ENCODE measurements at places on chromosomes 4 and X. TPM values are rescaled to one million over a fixed set of nuclear protein-coding genes. Genes with fewer than 3 reads are reported as not detected.

The AREG gene
- not detected for total RNA-seq

DNA sequence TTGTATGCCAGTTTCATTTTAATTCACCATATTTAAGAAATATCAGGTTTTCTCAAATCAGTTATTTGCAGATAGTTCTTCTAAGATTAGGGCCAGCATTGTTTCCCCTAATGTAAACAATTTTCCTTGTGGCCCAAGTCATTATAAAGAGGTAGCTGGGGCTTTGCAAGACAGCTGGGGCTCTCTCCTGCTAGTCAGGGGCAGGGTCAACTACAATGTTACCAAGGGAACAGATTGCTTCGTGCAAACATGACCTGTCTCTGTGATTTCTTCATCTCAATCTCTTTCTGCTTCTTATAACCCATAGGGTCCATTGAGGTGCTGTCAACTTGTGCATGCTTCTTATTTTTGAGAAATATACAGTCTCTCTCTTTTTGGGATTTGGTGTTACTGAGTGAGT lies 12.1 kb downstream of the ARMCX6 start:
- DNase-seq: no peak

DNA sequence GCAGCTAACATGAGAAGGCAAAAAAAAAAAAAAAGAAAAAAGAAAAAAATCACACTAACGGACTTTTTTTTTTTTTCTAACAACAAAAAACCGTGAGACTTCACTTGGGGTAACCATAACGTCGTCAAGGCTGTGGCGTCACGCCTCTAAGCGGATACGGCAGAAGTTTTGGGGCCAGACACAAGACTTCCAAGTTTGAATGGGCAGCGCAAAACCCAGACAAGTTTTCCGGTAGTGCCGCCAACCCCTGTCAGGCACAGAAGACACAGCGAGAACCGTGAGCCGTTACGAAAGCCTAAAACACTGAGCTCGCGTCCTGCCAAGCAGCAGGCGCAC lies 556 bp upstream of the SMARCA5 start:
- DNase-seq: no peak

GRCh38 chrX:12844319-12844718 lies 22.6 kb upstream of the TLR7 start:
- DNase-seq: no peak

- DNase-seq: no peak
These were observed 56.9 kb upstream of the ADRA2C start for GRCh38 chr4:3709061-3709845.

DNA sequence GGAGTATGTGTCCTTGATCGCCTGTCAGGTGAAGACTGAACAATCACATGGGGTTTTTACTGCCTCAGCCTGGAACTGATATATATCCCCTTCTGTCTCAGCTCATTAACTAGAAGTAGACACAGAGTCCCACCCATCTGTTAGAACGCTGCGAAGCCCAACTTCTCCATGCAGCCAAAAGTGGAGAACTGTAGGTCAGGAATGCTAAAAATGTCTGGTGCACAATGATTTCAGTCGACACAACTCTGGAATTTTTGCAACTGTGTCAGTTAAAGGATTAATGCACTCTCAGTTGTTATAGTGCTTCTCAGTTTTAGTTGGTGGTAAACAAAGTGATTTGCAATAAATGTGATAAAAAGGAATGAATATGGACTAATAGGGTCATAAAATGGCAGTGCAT lies 287.2 kb downstream of the INPP4B start:
- DNase-seq: no peak

The ASB9 gene
- 4.8 TPM for total RNA-seq

DNA sequence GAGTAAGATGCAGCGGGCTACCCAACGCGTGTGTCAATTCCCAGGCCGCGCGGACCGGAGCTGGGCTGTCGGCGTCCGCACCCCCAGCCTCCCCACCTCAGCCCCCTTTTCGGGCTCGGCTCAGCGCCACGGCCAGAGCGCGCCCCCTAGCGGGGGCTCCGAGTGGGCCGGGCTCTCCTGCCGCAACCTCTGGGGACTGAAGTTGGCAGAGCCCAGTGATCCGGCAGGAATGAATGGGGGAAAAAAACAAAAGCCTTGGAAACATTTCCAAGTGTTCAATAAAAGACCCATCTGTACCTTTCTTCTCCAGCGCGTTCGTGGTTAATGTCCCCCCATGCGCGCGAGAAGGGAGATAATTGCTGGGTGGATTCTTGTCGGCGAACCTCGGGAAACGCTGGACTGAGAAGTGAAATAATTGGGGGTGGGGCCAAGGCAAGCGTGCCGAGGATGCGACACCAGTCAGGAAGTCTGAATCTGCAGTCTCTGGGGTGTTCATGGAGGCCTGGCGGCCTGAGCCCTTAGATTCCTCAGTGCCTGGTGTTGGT lies 5.2 kb upstream of the ARX start:
- peak; percentile 30 for DNase-seq

GRCh38 chr4:17189401-17189720 lies 290.9 kb upstream of the LDB2 start:
- no peak for DNase-seq

- no peak for DNase-seq
These were observed 72.4 kb upstream of the UCP1 start for GRCh38 chr4:140641105-140641555.

DNA sequence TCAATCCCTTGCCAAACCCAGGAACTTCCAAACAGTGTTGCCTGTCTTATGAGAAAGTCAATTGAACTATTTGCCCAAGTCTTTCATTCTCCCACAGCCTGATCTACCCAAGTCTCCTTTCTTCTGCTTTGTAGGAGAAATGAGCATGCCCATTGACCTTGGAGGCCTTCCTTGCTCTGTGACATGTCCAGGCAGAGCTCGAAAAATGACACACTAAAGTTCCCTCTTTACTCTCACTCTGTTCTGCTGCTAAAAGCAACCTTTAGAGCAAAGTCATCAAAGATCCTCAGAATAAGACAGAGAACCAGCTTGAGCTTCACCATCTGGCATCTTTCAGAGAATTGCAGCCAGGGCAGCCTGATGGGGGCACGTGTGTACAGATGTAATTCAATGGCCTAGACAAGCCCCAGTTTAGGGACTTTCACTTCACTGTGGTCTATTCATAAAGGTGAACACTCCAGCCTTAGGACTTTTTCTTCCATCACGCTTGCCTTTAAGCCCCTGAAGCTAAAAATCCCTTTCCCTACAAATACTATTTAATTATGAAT lies 136.4 kb downstream of the AMELX start:
- no peak for DNase-seq

DNA sequence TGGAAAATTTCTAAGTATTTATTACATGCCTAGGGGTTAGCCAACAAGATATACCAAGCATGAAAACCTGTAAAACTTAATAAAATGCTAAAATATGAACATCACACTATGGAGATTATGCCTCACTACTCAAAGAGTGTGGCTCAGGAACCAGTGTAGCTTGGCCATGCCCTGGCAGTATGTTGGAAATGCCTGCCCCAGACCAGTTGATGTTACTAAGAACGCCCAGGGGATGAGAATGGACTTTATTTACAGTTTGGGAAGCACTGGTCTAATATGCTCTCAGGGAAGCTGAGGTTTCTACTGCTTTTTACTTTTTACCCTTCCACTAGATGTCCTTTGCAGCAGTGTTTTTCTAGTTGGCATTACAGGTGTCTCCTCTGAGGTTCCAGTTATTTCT lies 23.7 kb upstream of the TXLNG start:
- no peak for DNase-seq

- DNase-seq: no peak
These were observed 25.4 kb downstream of the C4orf50 start for GRCh38 chr4:5992828-5993321.

GRCh38 chrX:106899841-106900240 lies 3.3 kb downstream of the RIPPLY1 start:
- DNase-seq: no peak

DNA sequence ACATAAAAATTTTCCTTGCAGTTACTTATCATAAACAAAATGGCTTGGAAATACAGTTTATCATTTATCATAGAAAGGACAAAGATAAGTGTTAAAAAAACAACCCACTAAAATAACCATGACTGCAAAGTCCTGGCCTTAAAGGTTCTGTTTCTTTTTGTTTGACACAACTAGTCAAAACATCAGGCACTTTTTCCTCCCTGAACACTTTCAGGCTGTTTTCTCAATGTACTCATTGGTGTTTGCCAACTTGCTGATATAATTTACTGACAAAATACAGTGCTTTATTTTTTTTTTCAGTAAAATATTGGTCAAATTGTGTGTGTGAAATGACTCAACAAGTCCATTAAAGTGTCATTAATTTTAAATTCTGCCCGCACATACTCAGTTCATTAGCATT lies 156.6 kb downstream of the ADGRL3 start:
- no peak for DNase-seq

- peak; percentile 62 for DNase-seq
These were observed 42.4 kb downstream of the NAT8L start for GRCh38 chr4:2101346-2102044.

The SMIM10 gene
- total RNA-seq: 2.7 TPM

DNA sequence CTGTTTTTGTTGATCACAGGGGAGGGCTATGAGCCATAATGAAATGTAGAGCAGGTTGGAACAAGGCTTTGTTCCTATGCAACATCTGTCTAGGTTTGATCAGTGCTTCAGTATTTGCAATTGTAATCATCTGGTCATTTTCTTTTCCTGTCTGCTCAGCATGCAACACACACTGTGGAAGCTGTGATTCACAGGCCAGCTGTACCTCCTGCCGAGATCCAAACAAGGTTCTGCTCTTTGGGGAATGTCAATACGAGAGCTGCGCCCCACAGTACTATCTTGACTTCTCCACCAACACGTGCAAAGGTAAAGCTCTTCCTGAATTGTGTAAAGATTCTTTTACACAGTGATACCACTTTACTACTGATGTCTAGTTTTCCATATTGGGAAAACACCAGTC lies 181.9 kb upstream of the ANXA3 start:
- peak; percentile 58 for DNase-seq

DNA sequence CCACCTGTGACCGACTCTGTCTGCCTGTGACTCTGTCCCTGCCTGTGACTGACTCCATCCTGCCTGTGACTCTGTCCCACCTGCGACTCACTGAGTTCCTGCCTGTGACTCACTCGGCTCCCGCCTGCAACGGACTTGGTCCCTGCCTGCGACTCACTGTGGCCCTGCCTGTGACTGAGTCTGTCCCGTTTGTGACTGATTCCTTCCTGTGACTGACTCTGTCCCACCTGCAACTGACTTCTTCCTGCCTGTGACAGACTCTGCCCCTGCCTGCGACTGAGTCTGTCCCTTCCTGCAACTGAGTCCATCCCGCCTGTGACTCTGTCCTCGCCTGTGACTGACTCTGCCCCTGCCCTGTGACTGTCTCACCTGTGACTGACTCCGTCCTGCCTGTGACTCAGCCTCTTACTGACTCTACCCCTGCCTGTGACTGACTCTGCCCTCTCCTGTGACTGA lies 9.6 kb upstream of the UVSSA start:
- no peak for DNase-seq

- DNase-seq: no peak
These were observed 197.6 kb upstream of the FAM9B start for GRCh38 chrX:9231491-9231890.

The POU3F4 gene
- total RNA-seq: not detected

- DNase-seq: no peak
These were observed 52.4 kb downstream of the KLHL5 start for GRCh38 chr4:39114436-39114835.

The CXCL3 gene
- 1.8 TPM for total RNA-seq

The RTL3 gene
- not detected for total RNA-seq

The CDKL2 gene
- total RNA-seq: not detected

DNA sequence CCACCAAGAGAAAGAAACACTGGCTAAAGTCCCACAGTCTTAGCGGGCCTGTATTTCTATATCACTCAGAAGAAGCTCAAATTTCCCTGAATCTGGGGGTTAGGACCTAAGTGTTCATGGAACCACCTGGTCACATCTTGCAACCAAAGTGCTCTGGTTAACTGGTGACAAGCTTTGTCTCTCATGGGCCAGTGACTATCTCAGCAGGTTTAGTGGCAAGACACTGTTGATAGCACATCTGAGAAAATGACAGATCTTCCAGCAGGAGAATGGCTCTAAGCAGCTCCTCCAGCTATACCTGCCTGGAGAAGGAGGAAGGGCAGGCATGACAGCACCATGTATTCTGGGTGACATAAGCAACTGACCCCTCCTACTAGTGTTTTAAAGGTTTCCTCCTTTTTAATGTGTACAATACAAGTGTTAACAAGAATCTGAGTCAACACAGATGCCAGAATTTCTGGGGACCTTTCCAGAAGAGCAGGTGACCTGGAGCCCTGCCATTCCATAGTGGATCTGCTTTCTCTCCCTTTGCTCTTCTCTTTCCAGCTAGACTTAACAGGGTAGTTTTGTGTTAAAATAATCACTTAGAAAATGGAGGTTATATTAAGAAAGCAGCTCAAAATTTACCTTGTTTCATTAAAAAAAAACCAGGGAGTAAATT lies 17.3 kb upstream of the QRFPR start:
- no peak for DNase-seq

GRCh38 chrX:9829308-9830267 lies 43.4 kb downstream of the SHROOM2 start:
- peak; percentile 79 for DNase-seq

The CPEB2 gene
- 1.1 TPM for total RNA-seq

The CT45A5 gene
- total RNA-seq: 10.4 TPM

All from Daoy (cell line).